Stimulated activated CD8-positive, alpha-beta memory T cell treated with anti-CD3 and anti-CD28 coated beads, Interleukin-4, amount 100 ng/mL, for 1 hour (primary cell): ENCODE measurements at places on chromosomes 2 and 18.

GRCh38 chr2:107462181-107462580 lies 364.5 kb upstream of the RGPD4 start:
- DNase-seq = no peak

DNA sequence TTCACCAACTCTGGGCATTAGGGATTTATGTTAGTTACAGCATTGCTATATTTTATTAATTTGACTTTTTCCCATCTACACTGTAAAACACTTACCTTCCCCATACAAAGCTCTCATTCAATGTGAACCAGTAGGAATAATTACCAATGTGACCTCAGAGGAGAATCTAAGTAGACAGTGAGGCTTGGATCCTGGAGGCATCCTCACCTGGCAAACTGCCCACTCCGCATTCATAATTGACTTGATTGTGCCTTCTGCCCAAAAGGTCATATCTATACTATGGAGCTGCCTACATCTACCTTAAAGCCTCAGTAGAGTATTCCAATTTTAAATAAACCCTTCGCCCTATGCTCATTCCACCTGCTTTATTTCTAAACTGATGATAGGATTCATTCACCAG lies 45.4 kb upstream of the SCN1A start:
- DNase-seq = no peak

DNA sequence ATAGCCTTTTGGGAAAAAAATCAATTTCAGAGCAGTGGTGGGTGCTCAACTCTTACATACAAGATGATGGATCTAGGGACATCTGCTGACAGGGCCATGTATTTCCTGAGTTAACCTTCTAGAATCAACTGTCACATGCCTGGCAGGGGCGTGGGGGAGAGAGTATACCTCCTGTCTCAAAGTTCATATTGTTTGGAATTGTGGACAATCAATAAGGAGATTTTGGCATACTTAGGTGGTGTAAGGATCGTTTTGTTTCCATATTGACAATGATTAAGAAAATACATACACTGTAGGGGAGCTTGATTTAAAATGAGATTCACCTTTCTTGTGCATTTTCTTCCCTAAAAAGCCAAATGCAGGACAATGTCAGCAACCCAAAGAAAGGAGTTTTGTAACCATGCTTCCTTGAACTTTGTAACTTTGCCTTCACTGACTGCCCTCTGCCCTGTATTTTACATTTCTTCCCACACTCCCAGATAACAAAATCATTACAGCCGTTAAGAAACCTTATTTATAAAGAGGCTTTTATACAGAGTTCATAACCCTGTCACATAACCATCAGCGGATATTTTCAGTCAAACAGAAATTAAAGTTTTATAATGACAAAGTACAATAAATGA lies 88.4 kb downstream of the MEP1B start:
- DNase-seq = no peak

DNA sequence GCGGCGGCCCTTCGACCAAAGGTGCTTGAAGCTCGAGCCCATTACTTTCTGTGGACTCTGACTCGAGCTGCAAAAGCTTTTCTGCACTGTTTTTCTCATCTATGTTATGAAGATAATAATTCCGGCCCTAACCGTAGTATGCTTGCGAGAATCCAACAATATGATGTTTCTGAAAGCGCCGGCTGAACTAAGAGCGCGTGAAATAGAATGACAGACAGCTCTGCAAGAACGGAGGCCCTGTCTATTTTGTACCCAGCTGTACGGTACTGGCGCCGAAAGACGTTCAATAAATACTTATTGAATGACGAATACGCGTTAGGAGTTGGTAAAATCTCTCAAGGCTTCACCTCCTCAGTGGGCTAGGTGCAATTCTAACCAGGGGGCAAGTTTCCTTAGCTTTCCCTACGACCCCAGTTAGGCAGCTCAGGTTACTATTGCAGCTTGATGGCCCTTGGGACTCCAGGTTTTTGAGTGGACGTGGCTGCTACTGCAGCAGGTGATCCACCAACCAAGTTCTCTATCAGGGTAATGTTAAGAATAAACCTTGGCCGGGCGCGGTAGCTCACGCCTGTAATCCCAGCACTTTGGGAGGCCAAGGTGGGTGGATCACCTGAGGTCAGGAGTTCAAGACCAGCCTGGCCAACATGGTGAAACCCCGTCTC lies 570 bp downstream of the SCRN3 start:
- DNase-seq = no peak

DNA sequence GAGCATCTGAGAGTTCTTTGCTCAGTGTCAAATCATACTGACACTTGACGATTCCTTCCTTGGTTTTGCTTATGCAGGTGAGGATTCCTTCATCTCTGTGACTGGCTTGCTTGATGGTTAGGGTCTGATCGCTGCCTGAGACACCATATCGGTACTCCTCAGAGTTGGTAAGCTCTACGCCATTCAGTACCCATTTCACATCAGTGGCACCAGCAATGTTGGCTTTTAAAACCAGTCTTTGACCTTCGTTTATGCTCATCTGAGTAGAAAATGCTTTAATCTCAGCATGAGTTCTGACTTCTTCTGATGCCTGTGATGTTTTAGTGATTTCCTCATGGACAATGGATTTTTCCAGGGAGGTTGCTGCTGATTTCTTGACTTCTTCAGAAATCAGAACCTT lies 48.4 kb downstream of the PLEKHA3 start:
- DNase-seq = no peak

DNA sequence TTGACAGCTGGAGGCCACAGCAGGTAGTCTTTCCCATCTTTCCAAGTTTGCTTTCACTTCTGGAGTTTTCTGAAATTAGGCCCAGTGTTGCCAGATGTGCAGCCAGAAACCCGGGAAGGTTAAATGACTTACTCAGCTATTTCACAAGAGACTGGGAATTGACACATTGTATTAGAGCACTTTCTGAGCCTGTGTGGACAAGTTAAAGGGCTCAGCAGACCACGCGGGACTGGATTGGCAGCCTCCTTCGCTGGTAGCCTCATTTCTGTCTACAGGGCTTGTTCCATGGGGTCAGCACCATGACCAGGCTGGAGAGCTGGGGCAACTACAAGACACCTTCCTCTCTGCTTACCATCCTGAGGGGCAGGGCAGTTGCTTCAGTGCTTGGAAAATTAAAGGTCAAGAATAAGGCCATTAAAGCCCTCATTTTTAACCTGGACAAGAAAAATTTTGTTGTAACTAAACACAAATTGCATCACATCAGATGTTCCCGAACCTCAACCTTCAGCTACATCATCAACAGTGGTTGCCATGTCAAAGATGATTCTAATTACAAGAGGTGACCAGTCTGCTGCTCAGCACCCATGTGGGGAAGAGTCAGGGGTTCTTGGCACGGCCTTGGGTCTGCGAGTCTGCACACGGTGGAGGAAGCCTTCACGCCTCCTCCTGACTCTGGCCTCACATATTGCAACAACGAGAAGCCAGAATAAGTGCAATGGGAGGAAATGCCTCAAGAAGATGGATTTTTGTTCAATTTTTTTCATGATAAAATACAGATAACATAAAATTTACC lies 279.5 kb upstream of the RAB6C start:
- DNase-seq = no peak

DNA sequence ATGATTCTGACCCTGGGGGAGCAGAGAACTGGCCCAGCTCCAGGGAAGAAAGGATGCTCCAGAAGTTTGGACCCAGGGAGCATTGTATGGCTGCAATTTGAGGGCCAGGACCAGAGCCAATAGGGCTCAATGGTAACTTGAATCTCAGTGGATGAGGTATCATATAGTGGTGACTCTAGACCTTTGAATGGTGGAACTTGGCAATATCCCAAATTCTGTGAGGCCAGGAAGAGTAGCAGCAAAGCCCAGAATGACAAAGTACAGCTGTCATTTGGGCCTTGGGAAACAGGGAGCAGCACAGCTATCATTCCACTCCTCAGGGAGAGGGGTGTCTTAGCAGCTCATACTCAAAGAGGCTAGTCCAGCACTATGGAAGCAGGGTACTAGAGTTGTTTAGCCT lies 332.9 kb upstream of the RBMS1 start:
- no peak for DNase-seq

DNA sequence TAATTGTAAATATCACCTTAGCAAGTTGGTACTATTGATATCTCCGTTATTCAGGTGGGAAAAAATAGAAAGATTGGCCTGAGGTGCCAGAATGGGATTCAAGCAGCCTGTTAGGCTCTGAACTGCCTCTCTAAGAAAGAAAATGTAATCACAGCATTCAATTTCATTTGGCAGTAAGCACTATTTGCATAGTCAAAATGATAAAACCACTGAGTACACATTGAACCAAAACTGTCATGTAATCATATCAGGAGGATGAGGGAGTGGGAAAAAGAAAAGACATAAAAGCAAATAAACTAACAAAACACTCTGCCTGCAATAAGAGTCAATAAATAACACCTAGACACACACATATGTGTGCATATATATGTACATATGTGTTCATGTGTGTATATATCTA lies 103.9 kb upstream of the TACR1 start:
- no peak for DNase-seq

DNA sequence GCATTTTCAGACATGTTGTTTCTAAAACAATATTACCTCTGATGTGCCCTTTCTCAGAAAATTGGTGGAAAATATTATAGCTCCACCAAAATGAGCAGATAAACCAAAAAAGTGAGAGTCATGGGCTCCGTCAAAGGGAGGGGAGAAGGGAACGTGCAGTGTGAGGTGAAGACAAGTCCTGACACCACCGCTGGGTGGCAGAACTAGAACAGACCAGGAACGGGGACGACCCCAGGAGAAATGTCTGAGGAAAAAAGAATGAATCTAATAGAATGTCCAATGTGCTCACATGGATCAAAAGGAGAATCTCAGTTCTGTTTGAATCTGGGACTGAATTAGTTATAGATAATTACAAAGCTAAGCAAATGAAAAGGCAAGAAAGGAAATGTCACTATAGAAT lies 22.6 kb upstream of the BCL2 start:
- DNase-seq = no peak
